NCI-H69 (cell line): ENCODE measurements at places on chromosomes 4 and X.

GRCh38 chr4:110735686-110736085 lies 112.8 kb upstream of the PITX2 start:
- DNase-seq, result peak; percentile 28

DNA sequence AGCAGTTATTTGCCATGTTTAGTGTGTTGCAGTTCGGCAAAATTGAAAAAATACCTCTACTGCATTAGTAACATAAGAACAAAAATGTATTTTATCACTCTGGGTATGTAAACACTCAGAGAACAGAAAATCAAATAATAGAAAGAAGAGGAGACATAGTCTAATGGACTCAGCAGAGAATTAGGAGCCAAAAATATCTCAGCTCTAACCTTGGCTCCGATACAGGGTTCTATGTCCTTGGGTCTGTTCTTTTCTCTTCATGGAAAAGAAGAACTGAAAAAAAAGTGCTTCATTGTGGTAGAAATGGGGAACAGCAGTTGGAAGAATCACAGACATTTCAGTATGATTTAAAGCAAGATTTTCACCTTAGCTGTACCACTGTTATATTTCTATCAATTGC lies 240.5 kb upstream of the CXXC4 start:
- no peak for DNase-seq

DNA sequence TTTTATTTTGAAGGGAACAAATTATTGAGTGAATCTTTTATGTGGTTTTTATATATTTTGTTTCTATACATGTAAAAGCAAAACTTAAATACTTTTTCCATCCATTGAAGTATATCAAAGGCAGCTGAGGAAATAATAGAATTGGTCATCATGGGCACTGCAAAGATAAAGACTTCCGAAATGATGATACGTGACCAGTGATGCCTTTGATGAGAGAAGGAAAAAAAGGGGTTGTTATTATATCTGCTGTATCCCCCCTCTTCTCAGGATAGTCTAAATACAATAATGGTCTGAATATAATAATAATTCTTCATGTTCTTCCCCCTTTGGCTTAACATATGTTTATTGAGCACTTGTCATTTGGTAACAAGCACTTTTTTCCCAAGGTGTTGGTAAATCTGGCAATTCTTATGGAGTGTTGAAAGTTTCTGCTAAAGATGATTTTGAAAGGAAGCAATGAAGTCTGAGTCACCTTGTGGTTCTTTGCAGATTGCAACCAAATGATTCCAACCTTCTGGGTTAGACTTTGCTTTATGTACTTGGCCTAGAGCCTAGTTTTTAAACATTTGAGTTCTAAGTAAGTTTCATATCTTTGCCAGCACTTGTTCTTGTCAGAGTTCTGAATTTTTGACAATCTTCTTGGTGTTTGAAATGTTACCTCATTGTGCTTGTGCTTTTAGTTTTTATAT lies 60.8 kb downstream of the USP9X start:
- DNase-seq, result no peak

GRCh38 chr4:77002321-77003107 lies 53.0 kb downstream of the SEPTIN11 start:
- no peak for DNase-seq

- DNase-seq, result no peak
Observed at GRCh38 chrX:65976161-65976560, 63.7 kb downstream of the VSIG4 start.

- DNase-seq, result no peak
Observed at GRCh38 chr4:25123236-25123635, 37.0 kb downstream of the SEPSECS start.

DNA sequence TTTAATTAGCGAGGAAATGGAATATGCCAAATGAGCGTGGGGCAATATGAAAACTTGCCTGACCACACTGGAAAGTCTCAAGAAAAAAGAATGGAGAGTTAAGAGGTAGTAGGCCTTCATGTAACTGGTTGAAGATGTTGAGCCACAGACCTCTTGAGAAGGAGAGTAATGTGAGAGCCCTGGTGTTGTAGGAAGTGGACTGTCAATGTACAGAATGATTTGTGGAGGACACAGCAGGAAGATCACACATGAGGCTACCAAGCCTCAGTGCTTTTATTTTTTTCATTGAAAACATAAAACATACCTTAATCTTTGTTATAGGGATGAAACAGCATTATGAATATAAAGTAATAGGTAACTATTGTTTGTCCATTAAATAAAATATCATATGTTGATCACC lies 331.6 kb downstream of the UNC5C start:
- DNase-seq, result peak; percentile 33

DNA sequence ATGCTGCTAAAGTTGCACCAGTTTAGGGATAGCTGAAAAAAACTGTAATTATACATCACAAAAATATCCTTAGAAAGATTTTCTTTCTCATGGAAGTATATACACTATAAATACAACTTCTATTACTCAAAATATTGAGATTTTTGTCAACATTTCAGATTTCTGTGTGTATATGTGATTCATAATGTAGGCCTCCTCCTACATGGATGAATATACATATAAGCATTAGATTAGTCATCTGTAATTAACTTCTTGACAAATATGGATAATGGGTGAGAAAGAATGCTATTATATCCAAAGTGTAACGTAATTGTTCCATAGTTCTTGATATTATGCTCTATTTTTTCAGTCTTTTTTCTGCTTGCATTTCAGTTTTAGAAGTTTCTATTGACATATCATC lies 124.9 kb downstream of the CBLL2 start:
- no peak for DNase-seq

DNA sequence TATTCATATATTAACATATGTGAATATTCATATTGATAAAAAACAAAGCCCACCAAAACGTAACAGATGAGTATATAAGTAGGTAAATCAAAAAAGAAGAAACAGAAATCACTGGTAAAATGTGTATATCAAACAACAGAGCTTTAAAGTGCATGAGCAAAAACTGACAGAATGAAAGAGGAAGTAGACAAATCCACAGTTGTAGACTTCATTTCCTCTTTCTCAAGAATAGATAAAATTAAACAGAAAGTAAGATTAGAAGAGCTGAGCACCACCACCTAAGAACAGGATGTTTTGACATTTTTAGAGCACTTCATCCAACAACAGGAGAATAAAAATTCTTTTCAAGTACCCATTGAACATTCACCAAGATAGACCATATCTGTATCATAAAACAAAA lies 64.6 kb downstream of the CNKSR2 start:
- no peak for DNase-seq

- DNase-seq, result no peak
Observed at GRCh38 chrX:111779582-111779981, 96.4 kb upstream of the TRPC5OS start.

DNA sequence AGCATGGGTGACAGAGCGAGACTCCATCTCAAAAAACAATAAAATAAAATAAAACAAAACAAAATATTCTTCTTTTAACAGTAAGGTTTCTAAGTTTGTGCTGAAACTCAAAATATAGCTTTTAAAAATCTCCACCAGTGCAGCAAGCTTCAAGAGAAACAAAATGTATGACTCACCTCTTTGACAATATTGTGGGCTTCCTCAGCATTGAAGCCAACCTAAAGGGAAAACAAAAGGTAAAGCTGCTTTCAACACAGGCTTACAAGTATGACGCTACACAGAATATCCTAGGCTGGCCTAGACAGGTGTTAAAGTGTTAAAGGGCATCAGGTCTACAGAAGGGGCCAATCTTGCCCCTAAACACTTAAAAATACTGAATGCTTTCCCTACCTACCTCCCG lies 1.2 kb downstream of the DYNLT3 start:
- peak; percentile 43 for DNase-seq

DNA sequence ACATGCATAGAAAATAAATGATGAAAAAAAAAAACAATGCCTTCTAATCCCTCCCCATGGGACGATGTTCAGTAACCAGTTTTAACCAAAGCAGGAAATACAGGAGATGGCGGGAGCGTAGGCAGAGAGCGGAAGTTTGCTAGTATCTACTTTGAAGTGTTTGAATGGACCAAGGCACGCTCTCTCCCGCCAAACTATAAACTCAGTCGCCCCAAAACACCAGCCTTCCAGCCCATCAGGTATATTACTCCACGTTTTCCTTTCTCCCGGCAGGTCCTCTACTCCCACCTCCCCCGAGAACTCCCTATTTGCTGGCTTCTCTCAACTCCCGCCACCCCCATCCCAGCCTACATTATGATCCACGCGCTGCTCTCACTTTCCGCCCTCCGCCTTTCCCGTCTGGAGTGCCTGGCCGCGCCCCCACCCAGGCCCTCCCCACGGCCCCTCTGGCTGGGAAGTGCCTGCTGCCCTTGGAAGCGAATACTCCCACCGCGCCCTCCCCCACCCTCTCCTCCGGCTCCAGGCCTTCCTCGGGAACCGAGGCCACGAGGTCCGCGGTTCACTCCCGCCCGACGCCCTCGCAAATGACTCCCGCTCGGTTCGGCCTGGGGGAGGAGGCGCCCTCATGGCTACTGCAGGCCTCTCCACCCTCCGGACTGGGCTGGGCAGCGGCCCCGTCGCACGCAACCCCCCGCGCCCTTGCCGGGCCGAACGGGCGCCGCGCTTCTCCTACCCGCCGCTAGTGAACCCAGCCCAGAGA lies 723 bp downstream of the DHX15 start:
- DNase-seq, result peak; percentile 85

DNA sequence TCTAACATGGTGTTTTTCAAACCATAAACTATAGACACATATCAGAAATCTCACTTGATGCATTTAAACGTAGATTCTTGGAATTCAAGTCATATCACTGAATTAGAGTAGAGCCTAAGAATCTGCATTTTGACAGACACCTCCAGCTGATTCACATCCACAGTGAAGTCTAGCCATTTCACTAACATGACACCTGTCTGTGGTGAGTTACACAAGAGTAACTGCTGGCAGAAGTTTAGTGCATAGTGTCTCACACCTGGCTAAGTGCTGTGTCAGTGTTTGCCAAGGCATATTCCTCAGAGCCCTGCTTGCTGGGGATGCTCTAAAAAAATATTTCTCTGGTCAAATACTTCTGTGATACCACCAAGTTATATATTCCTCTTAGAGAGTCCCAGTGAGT lies 237.5 kb upstream of the DIAPH2 start:
- DNase-seq, result no peak

DNA sequence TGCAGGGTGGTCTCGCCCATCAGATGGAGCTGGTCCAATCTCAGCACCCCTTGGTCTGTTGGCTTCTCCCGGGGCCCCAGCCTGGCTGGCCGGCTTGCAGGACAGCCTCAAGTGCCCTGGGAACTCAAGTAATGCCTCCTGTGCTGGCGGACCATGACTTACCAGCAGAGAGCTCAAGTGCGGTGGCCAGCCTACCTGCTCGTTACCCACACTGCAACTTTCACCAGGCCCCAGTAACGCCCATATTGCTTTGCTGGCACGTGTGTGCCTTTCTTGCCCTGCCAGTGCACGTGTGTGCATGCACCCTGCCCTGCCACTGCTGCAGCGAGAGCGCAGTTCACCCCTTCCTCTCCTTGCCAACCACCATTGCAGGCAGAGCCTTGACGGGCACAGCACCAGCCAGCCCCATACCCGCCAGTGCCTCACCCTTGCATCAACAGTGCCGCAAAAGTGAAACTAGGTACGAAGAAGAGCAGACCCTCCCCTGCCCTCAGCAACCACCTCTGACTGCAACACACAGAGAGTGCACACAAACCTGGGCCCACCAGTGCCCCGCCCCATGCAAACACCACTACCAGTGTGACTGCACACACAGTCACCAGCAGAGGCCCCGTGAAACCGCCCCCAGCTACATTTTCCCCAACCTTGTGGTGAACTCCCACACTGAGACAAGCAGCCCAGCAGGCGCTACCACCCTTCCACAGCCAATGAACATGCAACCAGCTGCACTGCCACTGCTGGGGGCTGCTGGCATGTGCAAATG lies 88.9 kb upstream of the POU3F4 start:
- DNase-seq, result no peak

- DNase-seq, result no peak
Observed at GRCh38 chr4:100895556-100896197, 377.9 kb upstream of the EMCN start.

DNA sequence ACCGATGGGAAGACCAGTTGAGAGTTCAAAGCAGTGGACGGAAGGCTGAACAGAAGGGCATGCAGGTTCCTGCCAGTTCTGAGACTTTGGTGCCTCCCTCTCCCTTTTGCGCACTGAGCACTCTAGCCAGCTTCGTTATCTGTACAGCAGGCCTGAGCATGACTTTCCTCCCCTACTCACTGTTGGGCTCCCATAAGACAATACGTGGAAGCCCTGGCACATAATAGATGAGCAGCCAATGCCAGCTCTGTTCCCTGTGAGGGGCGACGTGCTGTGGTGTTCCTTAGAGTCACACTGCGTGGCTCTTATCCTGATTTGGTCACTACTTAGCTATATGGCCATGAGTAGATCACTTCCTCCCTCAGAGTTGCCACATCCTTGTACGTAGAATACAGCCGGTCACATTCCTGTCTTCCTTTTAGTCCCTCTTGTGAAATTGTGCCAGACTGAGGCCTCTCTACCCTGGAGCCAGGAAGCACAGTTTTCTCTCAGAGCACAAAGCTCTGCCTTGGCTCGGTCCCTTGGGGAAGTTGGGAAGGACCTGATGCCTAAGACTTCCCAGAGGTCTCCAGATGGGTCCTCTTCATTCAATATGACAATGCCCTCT lies 160.4 kb upstream of the MAMLD1 start:
- DNase-seq, result no peak

DNA sequence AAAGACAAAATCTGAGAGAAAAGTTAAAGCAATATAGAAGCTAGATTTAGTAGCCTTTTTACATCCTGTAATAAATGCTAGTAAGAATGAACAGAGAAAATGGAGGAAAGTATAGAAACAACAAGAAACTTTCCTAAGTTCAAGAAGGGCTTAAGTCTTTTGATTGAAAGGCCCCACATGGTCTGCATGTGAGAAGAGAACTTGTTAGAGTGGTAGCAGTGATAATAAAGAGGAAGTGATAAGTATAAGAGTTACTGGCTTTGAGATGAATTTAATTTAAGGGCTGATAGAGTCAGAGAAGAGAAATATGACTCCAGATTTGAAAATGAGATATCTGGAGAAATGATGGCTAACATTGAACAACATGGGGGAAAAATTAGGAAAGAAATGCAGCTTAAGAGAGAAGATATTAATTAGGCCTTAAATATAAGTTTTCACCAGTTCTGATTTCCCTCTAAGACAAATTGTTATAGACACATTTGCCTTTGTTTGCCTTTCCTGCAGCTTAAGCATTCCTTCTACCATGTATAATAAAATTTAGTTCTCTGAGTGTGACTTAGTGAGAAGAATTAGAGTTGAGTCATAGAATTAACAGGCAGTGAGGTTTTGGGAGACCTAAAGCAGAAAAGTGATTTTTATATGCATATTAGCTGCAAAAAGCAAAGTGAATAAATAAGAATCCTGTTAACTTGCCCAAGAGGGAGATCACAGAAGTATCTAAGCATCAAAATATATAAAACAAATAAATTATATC lies 18.4 kb downstream of the ZFX start:
- DNase-seq, result no peak

DNA sequence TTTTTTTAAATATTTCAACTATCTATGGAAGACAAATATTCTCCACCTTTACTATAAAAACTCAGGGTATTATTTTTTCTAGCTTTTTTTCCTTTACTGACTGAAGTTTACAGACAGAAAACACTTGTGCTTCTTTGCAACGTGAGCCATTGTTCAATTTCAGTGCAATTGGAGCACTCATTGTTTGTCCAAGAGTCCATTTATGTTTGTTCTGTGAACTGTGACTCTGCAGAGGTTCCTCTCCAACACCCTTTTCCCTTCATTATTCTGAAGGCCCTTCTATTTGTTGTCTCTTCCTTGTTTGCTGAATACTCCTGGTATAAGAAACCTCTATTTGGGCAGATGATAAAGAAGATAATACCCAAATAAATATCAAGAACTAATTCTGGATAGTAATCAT lies 37.4 kb downstream of the DAPP1 start:
- DNase-seq, result peak; percentile 24
